ENCODE measurements at places on chromosomes 16 and 17. TPM values are rescaled to one million over a fixed set of nuclear protein-coding genes. Genes with fewer than 3 reads are reported as not detected.

POLDIP2 gene
- 84.6 TPM for total RNA-seq

- no peak overlapping the region for H3K4me3 ChIP-seq
- DNase-seq, result no peak
- no peaks in the 10 kb centered on the region for H3K4me1 ChIP-seq
- no peak overlapping the region for H3K27ac ChIP-seq
- no peaks in the 10 kb centered on the region for H3K27me3 ChIP-seq
- H3K36me3 ChIP-seq, result peaks cover 6% of the 10 kb centered on the region
Measured at GRCh38 chr16:58661199-58661830, 23.3 kb downstream of the SLC38A7 start.

DNA sequence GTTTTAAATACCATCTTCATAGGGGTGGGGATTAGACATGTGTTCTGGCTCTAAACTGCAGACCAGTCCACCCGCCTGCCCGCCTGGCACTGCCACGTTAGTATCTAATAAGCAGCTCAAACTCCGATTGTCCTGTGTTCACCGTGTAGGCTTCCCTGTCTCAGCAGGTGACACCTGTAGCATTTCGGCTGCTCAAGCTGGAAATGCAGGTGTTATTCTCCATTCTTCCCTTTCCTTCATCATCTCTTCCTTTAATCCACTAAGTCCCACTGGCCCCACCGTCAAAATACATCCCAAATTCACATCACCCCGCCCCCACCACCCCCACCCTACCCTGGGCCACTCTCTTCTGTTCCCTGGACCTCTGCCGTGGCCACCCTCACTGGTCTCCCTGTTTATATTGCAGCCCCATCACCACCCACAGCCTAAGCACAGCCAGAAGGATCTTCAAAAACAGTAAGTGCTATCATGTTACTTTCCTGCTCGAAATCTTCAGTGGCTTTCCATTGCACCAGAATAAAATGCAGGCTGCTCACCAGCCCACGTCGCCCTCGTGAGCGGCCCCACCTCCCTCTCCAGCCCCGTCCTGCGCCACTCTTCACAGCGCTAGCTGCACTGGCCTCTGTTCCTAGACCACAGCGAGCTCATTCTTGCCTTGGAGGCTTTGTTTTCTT is 65.1 kb downstream of the RTN4RL1 start:
- H3K36me3 ChIP-seq, result no peaks in the 10 kb centered on the region
- no peak for DNase-seq
- H3K27ac ChIP-seq, result no peak overlapping the region
- no peak overlapping the region for H3K4me3 ChIP-seq

- H3K4me3 ChIP-seq, result no peak overlapping the region
- H3K4me1 ChIP-seq, result no peaks in the 10 kb centered on the region
- peaks cover 9% of the 10 kb centered on the region for H3K27me3 ChIP-seq
- no peaks in the 10 kb centered on the region for H3K36me3 ChIP-seq
- no peak overlapping the region for H3K27ac ChIP-seq
Measured at GRCh38 chr16:22804893-22805292, 9.1 kb upstream of the HS3ST2 start.

DNA sequence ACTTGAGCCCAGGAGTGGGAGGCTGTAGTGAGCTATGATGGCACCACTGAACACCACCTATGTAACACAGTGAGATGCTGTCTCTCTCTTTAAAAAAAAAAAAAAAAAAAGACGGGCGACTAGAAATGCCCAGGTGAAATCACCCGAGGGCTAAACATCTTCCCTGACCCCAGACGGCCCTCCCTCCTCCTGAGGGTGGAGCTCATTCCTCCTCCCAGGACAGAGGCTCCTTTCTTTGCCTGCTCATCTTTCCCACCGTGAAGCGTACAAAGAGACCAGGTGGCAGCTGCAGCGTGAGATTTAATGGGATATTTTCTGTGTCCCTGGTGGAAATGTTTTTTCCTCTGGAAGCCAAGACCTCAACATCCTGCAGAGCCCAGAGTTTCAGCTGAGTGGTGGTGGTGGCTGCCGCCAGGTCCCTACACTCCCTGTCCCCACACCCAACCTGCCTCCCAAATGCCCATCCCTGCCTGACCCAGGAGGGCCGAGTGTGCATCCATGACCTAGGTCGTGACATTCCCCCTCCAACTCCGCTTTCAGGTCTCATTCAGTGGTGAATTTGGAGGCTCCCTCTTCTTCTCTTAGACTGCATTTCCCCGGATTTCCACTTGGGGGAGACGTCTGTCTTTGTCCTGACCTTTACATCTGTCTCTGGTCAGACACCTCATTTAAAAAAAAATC is 14.4 kb upstream of the GPRC5B start:
- DNase-seq, result no peak
- peaks cover 3% of the 10 kb centered on the region for H3K27me3 ChIP-seq
- no peak overlapping the region for H3K27ac ChIP-seq
- H3K36me3 ChIP-seq, result no peaks in the 10 kb centered on the region

SLC22A31 gene
- 4.6 TPM for total RNA-seq

CRYBA1 gene
- total RNA-seq, result not detected

ACSM2A gene
- not detected for total RNA-seq

HNF1B gene
- not detected for total RNA-seq

KRT20 gene
- 0.60 TPM for total RNA-seq

HSF4 gene
- total RNA-seq, result 351 TPM

GRCh38 chr16:65333283-65333682 is 211.4 kb upstream of the CDH11 start:
- no peak overlapping the region for H3K27ac ChIP-seq
- no peaks in the 10 kb centered on the region for H3K27me3 ChIP-seq

DNA sequence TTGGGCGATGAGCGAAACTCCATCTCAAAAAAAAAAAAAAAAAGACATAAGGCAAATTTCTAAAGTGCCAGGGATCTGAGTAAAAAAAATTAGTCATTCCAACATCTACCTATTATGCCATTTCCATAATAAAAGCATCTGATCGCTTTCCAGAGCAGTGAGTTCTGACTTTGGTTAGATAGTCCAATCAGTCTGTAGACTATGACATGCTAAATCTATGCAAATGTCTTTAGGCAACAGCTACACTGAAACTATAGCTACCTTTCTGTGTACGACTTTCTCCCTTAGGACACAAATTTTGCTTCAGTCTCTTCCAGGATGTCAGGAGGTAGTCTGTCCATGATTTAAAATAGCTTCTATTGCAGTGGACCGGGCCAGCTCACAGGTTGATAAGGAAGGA is 58.9 kb upstream of the ARHGAP44 start:
- H3K4me1 ChIP-seq, result peaks cover 11% of the 10 kb centered on the region
- no peak for DNase-seq
- H3K27me3 ChIP-seq, result no peaks in the 10 kb centered on the region
- no peak overlapping the region for H3K27ac ChIP-seq
- no peak overlapping the region for H3K4me3 ChIP-seq
- H3K36me3 ChIP-seq, result no peaks in the 10 kb centered on the region

Measured in suprapubic skin (tissue), 4 donors.